T-helper 2 cell treated with Interferon-gamma antibody and Interleukin-4, amounts not matched to agents 100 ng/mL and 5 ng/mL, for 36 hours (primary cell): ENCODE measurements at places on chromosomes 4 and X. TPM values are rescaled to one million over a fixed set of nuclear protein-coding genes. Genes with fewer than 3 reads are reported as not detected.

Gene ALAS2
- not detected in 2 replicates for total RNA-seq

Gene TBX22
- total RNA-seq: not detected in 2 replicates

Gene GSX2
- not detected in 2 replicates for total RNA-seq

Gene FAM47A
- total RNA-seq: not detected in 2 replicates

Gene RBMX
- 255 and 265 TPM in 2 replicates for total RNA-seq

Gene EPHA5
- not detected in 2 replicates for total RNA-seq

Gene NLGN4X
- not detected in 2 replicates for total RNA-seq

Gene PHF8
- total RNA-seq: 38.8 and 41.8 TPM in 2 replicates

Gene ATP2B3
- not detected in 2 replicates for total RNA-seq

Gene CNGA2
- total RNA-seq: not detected in 2 replicates

Gene AWAT1
- total RNA-seq: not detected in 2 replicates

Gene ZMAT1
- total RNA-seq: 3.7 and 3.8 TPM in 2 replicates

Gene SLITRK2
- not detected in 2 replicates for total RNA-seq

Gene MSANTD1
- 1.1 and 1.4 TPM in 2 replicates for total RNA-seq

Gene HS6ST2
- not detected in 2 replicates for total RNA-seq

Gene ELF4
- total RNA-seq: 49.9 and 50.6 TPM in 2 replicates

Gene SH3RF1
- total RNA-seq: 0.16 and 0.30 TPM in 2 replicates

Gene DUSP21
- total RNA-seq: not detected in 2 replicates

Gene KCTD8
- total RNA-seq: not detected in 2 replicates

Gene TCEANC
- total RNA-seq: 8.4 and 9.9 TPM in 2 replicates

Gene MAGEA11
- not detected in 2 replicates for total RNA-seq

Gene GATA1
- total RNA-seq: not detected in 2 replicates

Gene PFKFB1
- 0.27 and 0.50 TPM in 2 replicates for total RNA-seq

Gene GJB1
- total RNA-seq: 0.39 TPM in 1 of 2 replicates, not detected in the other

Gene KLB
- not detected in 2 replicates for total RNA-seq

Gene CXorf49
- total RNA-seq: not detected in 2 replicates

Gene CASP3
- total RNA-seq: 71.2 and 73.2 TPM in 2 replicates

Gene F9
- not detected in 2 replicates for total RNA-seq

Gene RRH
- 0.20 and 0.32 TPM in 2 replicates for total RNA-seq

Gene ASB12
- total RNA-seq: not detected in 2 replicates

Gene WDR1
- 506 and 507 TPM in 2 replicates for total RNA-seq
